ENCODE measurements at places on chromosomes 7 and 10. TPM values are rescaled to one million over a fixed set of nuclear protein-coding genes. Genes with fewer than 3 reads are reported as not detected.

Gene MAD1L1
- total RNA-seq, result 95.9 TPM

Gene NSUN6
- 39.6 TPM for total RNA-seq

Gene PILRA
- 8.6 TPM for total RNA-seq

Gene TSPAN12
- total RNA-seq, result not detected

Gene TNS3
- 1.2 TPM for total RNA-seq

Gene DMBT1
- total RNA-seq, result not detected

Gene TRIL
- not detected for total RNA-seq

GRCh38 chr7:24406789-24407299 is 122.9 kb downstream of the NPY start:
- H3K27ac ChIP-seq, result no peak overlapping the region
- peaks cover 7% of the 10 kb centered on the region for H3K4me1 ChIP-seq
- peaks cover 3% of the 10 kb centered on the region for H3K27me3 ChIP-seq
- H3K4me3 ChIP-seq, result no peak overlapping the region
- DNase-seq, result no peak
- no peaks in the 10 kb centered on the region for H3K36me3 ChIP-seq

- H3K4me1 ChIP-seq, result peaks cover 12% of the 10 kb centered on the region
- DNase-seq, result peak; percentile 72
- H3K27me3 ChIP-seq, result no peaks in the 10 kb centered on the region
- peak overlapping the region; percentile 68 for H3K27ac ChIP-seq
- H3K4me3 ChIP-seq, result peak overlapping the region; percentile 34
Measured at GRCh38 chr7:111138193-111138569, 47.3 kb downstream of the LRRN3 start.

DNA sequence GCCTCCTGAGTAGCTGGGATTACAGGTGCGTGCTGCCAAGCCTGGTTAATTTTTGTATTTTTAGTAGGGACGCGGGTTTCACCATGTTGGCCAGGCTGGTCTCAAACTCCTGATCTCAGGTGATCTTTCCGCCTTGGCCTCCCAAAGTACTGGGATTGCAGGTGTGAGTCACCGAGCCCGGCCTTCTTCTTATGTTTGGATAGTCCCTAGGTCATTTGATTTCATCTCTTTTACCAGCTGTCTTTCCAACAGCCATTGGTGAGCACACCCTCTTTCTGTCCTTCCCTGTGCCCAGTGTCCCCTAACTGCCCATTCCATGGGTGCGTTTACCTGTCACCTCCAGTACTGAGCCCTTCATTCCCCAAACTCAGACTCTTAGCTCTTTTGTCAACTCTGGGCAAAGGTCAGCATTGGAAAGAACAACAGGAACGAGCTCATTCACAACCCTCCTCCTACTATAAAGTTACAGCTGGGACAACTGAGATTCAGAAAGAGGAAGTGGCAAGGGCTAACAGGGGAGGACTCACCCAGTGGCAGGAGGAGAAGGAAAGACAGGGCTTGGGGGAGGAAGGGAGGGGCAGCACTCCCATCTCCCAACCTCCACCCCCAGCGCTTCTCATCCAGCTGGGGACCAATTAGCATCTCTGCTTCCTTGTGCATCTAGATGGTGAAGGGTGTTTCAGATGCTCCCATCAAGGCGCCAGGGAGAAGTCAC is 5.6 kb downstream of the SSC4D start:
- no peak overlapping the region for H3K27ac ChIP-seq
- no peak overlapping the region for H3K4me3 ChIP-seq
- H3K36me3 ChIP-seq, result peaks cover 2% of the 10 kb centered on the region

DNA sequence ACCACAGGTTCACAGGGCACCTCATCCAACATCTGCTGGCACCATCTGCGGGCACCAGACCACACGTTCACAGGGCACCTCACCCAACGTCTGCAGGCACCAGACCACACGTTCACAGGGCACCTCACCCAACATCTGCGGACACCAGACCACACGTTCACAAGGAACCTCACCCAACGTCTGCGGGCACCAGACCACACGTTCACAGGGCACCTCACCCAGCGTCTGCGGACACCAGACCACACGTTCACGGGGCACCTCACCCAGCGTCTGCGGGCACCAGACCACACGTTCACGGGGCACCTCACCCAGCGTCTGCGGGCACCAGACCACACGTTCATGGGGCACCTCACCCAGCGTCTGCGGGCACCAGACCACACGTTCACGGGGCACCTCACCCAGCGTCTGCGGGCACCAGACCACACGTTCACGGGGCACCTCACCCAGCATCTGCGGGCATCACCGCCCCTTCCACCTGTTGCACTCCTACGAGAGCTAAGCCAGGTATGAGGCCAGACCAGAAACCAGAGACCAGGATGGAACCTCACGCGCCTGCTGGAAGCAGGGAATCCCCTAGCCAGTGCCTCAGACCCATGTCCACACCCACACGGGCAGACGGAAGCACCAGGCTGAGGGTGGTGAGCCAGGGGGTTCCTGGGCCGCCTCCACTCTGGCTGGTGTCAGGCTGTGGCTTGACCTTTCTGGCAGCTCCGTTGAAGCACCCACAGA is 182.8 kb downstream of the MAD1L1 start:
- peaks cover 2% of the 10 kb centered on the region for H3K36me3 ChIP-seq
- no peak overlapping the region for H3K4me3 ChIP-seq
- peaks cover 5% of the 10 kb centered on the region for H3K4me1 ChIP-seq
- H3K27me3 ChIP-seq, result no peaks in the 10 kb centered on the region
- no peak for DNase-seq

- no peak for DNase-seq
- peaks cover 1% of the 10 kb centered on the region for H3K27me3 ChIP-seq
- no peaks in the 10 kb centered on the region for H3K36me3 ChIP-seq
- no peaks in the 10 kb centered on the region for H3K4me1 ChIP-seq
- H3K27ac ChIP-seq, result no peak overlapping the region
Measured at GRCh38 chr7:42348631-42349030, 111.6 kb upstream of the GLI3 start.

GRCh38 chr10:43316988-43317387 is 50.1 kb upstream of the RASGEF1A start:
- H3K36me3 ChIP-seq, result no peaks in the 10 kb centered on the region
- no peak for DNase-seq
- peaks cover 16% of the 10 kb centered on the region for H3K27me3 ChIP-seq

DNA sequence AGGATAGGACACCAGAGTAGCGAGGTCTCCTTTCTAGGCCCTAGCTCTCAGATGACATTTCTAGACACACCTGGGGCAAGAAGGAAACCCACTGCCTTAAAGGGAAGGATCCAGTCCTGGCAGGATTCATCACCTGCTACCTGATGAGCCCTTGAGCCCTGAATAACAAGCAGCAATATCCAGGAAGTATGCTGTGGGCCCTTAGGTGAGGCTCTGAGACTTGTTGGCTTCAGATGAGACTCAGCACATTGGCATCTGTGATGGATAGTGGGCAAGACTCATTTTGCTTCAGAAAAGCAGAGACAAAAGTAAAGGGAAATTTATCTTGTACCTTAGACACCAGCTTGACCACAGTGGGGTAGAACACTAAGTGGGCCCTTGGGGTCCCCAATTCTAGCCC is 238.4 kb upstream of the MEOX2 start:
- no peaks in the 10 kb centered on the region for H3K27me3 ChIP-seq
- no peak overlapping the region for H3K27ac ChIP-seq
- H3K36me3 ChIP-seq, result no peaks in the 10 kb centered on the region
- no peaks in the 10 kb centered on the region for H3K4me1 ChIP-seq

- H3K4me3 ChIP-seq, result no peak overlapping the region
- no peaks in the 10 kb centered on the region for H3K36me3 ChIP-seq
- H3K27me3 ChIP-seq, result no peaks in the 10 kb centered on the region
- H3K27ac ChIP-seq, result no peak overlapping the region
- DNase-seq, result no peak
Measured at GRCh38 chr7:47233996-47234395, 347.9 kb downstream of the TNS3 start.

DNA sequence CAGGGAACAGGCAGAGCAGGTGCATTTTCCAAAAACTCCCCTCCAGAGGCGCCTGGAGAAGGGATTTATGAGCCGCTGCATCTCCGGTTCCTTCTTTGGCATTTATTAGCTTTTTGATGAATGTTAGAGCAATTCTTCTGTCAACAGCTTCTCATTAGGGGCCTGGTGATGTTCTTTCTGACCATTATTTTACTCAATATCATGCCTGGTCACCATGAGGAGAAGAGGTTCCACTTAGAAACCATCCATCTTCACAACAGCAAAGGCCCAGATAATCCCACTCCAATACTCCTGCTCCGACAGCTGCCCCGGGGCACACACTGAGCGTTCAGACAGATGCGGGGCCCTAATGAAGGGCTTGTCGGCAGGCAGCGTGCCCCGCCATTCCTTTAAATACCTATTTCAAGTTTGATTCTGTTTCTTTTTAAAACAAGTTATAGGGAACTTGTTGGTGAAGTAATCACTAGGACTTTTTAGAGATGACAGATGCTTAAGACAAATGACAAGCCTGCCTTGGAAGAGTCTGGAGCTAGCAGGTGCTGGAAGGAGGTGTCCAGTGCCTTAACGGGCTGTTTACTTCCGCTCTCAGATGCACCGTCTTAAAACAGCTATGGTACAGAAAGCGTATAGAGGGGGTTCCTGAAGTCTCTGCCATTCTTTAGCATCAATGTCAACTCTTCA is 31.7 kb downstream of the ECHDC3 start:
- no peak overlapping the region for H3K4me3 ChIP-seq
- no peak for DNase-seq
- no peaks in the 10 kb centered on the region for H3K27me3 ChIP-seq
- no peak overlapping the region for H3K27ac ChIP-seq

- peaks cover 20% of the 10 kb centered on the region for H3K4me1 ChIP-seq
- no peak for DNase-seq
- H3K4me3 ChIP-seq, result no peak overlapping the region
- H3K27me3 ChIP-seq, result no peaks in the 10 kb centered on the region
Measured at GRCh38 chr7:105130048-105130447, 116.0 kb downstream of the KMT2E start.

GRCh38 chr7:21412410-21412851 is 15.5 kb upstream of the SP4 start:
- H3K4me3 ChIP-seq, result no peak overlapping the region
- no peak for DNase-seq
- H3K4me1 ChIP-seq, result peaks cover 3% of the 10 kb centered on the region
- H3K27ac ChIP-seq, result peak overlapping the region; percentile 52
- H3K27me3 ChIP-seq, result no peaks in the 10 kb centered on the region

DNA sequence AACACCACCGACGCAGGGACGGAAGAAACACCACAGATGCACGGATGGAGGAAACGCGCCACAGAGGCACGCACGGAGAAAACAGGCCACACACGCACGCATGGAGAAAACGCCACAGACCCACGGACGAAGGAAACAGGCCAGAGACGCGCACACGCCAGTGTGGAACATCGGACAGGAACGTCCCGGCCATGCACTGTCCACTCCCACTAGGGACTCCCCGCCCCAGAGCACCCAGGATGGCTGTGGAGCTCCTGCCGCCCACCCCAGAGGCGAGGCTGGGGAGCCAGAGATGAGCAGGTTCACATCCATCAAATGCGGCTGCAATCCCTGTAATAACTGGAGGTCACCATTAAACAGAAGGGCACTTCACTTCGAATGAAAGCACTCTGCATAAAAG is 17.3 kb downstream of the DIP2C start:
- no peak overlapping the region for H3K27ac ChIP-seq
- no peaks in the 10 kb centered on the region for H3K36me3 ChIP-seq
- no peak overlapping the region for H3K4me3 ChIP-seq

GRCh38 chr10:24367688-24368087 is 158.8 kb downstream of the KIAA1217 start:
- peaks cover 1% of the 10 kb centered on the region for H3K27me3 ChIP-seq
- no peak overlapping the region for H3K4me3 ChIP-seq
- no peaks in the 10 kb centered on the region for H3K4me1 ChIP-seq
- H3K36me3 ChIP-seq, result no peaks in the 10 kb centered on the region

- peak overlapping the region; percentile 79 for H3K4me3 ChIP-seq
- no peaks in the 10 kb centered on the region for H3K36me3 ChIP-seq
- H3K27ac ChIP-seq, result no peak overlapping the region
- peaks cover 10% of the 10 kb centered on the region for H3K4me1 ChIP-seq
Measured at GRCh38 chr7:128135515-128136214, 104.4 kb upstream of the LRRC4 start.

DNA sequence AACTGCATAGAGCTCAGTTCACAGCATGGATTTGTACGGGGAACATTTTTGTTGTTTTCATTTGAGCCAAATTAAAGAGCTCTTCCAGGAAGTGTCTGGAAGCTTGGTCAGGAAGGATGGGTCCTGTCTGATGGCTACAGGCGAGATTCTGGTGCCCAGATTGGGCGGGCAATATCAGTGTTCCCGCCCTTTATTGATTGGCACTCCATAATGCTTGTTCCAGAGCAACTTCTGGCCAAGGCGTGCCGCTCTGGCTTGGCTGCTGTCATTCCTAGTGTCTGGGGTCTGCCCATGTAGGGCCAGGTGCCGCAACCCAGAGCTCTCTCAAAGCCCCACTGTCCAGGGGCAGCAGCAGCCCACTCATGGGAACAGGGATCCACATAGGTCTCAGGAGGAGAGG is 45.9 kb downstream of the RAMP3 start:
- no peak for DNase-seq
- H3K27me3 ChIP-seq, result peaks cover 3% of the 10 kb centered on the region
- peaks cover 22% of the 10 kb centered on the region for H3K4me1 ChIP-seq
- no peak overlapping the region for H3K27ac ChIP-seq
- H3K4me3 ChIP-seq, result no peak overlapping the region

DNA sequence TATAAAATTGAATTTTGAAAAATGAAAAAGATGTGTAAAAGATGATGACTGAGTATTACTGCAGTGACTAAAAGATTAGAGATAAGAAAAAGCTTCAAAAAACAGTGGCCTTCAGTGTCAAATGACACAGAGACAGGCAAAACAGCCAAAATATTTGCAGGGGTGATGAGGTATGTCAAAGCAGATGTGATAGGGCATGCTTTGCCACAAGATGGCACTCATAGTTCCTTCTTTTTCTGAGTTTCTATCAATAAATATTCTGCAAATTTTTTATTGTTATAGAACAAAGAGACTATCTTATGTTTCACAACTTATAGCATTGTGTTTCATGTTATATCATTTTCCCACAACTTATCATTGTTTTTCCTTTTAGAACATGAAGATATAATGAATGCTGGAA is 344.1 kb upstream of the HPS1 start:
- DNase-seq, result no peak
- no peak overlapping the region for H3K4me3 ChIP-seq
- no peak overlapping the region for H3K27ac ChIP-seq

DNA sequence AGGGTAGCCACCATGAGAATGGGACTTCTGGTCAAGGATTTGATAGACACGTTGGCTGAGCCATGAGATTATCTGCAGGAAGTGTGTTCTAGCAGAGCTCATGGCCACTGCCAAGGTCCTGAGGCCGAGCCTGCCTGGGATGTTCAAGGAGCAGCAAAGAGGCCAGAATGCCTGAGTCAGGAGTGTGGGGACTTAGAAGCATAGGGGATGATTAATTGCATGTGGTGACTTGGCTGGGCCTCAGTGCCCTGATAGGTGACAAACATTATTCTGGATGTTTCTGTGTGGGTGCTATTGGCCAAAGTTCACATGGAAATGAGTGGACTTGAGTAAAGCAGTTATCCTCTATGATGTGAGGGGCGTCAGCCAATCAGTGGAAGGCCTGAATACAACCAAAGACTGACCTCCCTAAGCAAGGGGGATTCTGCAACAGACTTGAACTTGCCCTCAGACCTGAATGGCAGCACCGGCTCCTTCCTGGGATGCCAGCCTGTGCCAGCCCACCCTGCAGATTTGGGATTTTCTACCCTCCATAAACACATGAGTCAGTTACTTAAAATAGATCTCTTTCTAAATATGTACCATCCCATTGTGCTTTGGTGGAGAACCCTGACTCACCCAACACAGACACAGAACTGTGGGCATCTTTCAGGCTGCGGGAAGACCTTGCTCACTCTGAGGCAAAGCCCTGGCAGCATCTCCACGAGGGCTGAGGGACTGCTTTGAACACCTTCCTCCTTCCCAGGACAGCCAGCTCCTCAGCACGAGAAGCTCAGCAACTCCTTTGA is 363.9 kb upstream of the MGMT start:
- no peak for DNase-seq
- H3K4me3 ChIP-seq, result no peak overlapping the region
- no peaks in the 10 kb centered on the region for H3K27me3 ChIP-seq
- peak overlapping the region; percentile 26 for H3K27ac ChIP-seq
- no peaks in the 10 kb centered on the region for H3K36me3 ChIP-seq
- H3K4me1 ChIP-seq, result peaks cover 77% of the 10 kb centered on the region

Data from naive thymus-derived CD8-positive, alpha-beta T cell (primary cell).